ENCODE measurements at places on chromosomes 2 and 18.

DNA sequence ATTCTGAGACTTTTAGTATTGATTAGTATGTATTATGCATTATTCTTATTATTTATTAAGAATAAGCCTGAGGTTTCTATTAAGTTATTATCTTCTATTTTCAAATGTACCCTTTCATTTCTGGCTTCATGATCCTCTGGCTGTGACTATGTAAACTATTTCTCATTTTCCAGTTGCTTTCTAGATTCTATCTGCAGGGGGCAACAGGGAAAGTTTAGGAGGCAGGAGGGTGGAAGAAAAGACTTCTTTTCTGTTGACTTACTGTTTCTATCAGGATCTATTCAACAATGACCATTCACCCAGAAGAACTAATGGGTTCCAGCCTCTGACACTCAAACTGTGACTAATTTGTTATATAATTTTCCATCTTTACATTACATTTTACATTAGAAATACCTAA, 653.4 kb upstream of the FSHR start:
- H3K27me3 ChIP-seq, result no peaks in the 10 kb centered on the region
- no peaks in the 10 kb centered on the region for H3K36me3 ChIP-seq
- H3K4me1 ChIP-seq, result no peaks in the 10 kb centered on the region
- no peak overlapping the region for H3K27ac ChIP-seq
- no peak overlapping the region for H3K4me3 ChIP-seq

- no peaks in the 10 kb centered on the region for H3K27me3 ChIP-seq
- no peaks in the 10 kb centered on the region for H3K36me3 ChIP-seq
- no peaks in the 10 kb centered on the region for H3K4me1 ChIP-seq
- H3K27ac ChIP-seq, result no peak overlapping the region
- DNase-seq, result no peak
Observed at GRCh38 chr2:5538772-5539171, 153.4 kb upstream of the SOX11 start.

- peak; percentile 51 for DNase-seq
- no peak overlapping the region for H3K4me3 ChIP-seq
- no peaks in the 10 kb centered on the region for H3K36me3 ChIP-seq
Observed at GRCh38 chr18:74331404-74331803, 15.8 kb downstream of the C18orf63 start.

GRCh38 chr2:43776324-43776723, 2.5 kb downstream of the DYNC2LI1 start:
- no peak for DNase-seq
- no peaks in the 10 kb centered on the region for H3K27me3 ChIP-seq
- peaks cover 2% of the 10 kb centered on the region for H3K4me1 ChIP-seq

- no peak overlapping the region for H3K4me3 ChIP-seq
- no peak overlapping the region for H3K27ac ChIP-seq
- no peaks in the 10 kb centered on the region for H3K27me3 ChIP-seq
- H3K36me3 ChIP-seq, result peaks cover 11% of the 10 kb centered on the region
Observed at GRCh38 chr18:9191658-9192256, 55.2 kb downstream of the ANKRD12 start.

- H3K4me1 ChIP-seq, result no peaks in the 10 kb centered on the region
- peak overlapping the region; percentile 34 for H3K27ac ChIP-seq
- H3K36me3 ChIP-seq, result peaks cover 2% of the 10 kb centered on the region
- H3K27me3 ChIP-seq, result no peaks in the 10 kb centered on the region
- peak overlapping the region; percentile 81 for H3K4me3 ChIP-seq
- peak; percentile 39 for DNase-seq
Observed at GRCh38 chr2:102736410-102737409, 25.1 kb upstream of the TMEM182 start.

GRCh38 chr2:72026819-72027425, 120.7 kb downstream of the CYP26B1 start:
- no peak for DNase-seq
- no peaks in the 10 kb centered on the region for H3K4me1 ChIP-seq
- H3K27ac ChIP-seq, result no peak overlapping the region
- H3K4me3 ChIP-seq, result no peak overlapping the region

DNA sequence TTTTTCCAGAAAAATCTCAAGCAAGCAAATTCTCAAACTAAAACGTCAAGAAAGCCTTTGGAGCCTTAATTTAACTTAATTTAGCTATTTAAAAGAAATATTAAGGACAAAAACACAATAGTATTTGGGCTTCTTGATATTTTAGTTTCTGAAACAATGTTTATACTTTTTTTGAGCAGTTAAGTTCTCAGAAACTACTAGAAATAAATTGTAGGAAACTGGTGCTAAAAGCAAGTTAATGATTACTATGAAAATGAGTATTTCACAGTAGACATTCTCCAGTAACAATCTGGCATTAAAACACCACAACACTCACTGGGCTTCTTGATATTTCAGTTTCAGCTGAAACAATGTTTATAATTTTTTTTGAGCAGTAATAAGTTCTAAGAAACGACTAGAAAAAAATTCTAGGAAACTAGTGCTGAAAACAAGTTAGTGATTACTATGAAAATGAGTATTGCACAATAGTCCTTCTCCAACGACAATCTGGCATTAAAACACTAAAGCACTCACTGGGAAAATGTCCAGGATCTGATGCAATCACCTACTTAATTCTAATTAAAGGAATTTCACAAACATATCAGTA, 45.1 kb downstream of the TRAK2 start:
- H3K4me3 ChIP-seq, result no peak overlapping the region

DNA sequence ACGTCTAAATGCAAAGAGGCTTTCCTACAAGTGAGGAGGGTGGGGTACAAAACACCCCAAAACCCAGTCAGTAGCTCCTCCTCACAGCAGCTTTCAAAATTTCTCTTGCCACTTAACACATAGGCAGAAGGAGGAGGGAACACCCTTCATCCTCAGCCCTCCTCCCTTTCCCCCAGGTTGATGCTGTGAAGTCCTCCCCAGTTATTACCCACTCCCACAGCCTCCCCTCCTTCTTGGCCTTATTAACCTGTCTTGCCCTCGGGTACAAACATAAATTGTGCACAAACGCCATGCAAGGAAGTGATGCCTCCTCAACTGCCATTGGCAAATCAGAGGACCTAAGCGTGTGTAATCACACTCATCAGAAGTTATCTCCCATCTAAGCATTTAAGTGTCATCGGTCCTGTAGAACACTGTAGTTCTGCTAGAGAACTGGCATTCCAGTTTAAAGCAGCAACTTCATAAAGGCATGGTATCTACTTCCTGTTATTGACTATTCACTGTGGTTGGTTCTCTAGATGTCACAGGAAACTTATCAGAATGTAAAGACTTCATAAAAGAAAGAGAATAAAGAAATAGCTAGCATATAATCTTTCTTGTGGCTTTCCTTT, at the start of gene DSC1:
DSC1 (minus strand) TSS at position 32 of the 611 bp plus-strand sequence. CDS start 262 bp downstream, outside the sequence.
- no peaks in the 10 kb centered on the region for H3K4me1 ChIP-seq
- no peak within 1 kb of the TSS for H3K27ac ChIP-seq
- H3K36me3 ChIP-seq, result no peaks in the 10 kb centered on the region
- no peak within 1 kb of the TSS for H3K4me3 ChIP-seq
- H3K27me3 ChIP-seq, result no peaks in the 10 kb centered on the region
- DNase-seq, result no peak

DNA sequence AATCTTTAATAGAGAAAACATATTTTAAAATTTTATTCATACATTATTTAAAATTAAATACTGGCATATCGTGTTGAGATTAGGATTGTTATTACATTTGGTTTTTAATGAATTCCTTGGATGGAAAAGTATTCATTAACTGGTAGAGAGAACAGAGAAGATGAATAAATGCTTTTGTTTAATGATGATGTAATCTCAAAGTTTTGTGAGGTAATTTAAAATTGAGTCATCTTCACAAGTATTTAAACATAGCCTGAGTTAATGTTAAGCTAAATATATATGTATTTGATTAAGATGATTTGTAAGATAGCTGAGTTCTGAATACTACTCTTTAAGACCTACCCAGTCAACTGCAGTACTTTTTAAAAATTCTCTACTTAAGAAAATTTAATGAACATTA, 713.4 kb upstream of the VRK2 start:
- no peaks in the 10 kb centered on the region for H3K4me1 ChIP-seq
- no peak overlapping the region for H3K27ac ChIP-seq
- no peaks in the 10 kb centered on the region for H3K27me3 ChIP-seq
- H3K36me3 ChIP-seq, result no peaks in the 10 kb centered on the region
- no peak overlapping the region for H3K4me3 ChIP-seq

DNA sequence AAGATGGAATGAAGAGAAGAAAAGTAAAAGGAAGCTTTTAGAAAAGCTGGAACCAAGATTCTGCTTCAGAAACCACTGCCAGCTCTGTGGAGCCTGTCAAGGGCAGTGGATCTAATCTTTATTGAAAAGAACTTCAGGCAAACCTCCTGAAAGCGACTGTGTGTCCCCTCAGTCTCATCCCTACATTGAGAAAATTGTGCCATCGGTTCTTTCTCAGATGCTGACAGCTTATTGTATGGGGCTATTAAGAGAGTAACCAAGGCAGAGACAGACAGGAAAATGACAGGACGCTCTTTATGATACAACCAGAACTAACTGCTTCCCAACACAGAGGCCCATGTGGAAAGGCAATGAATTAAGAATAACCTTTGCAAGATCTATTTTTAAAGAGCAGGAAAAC, 763.2 kb upstream of the CHAC2 start:
- H3K27ac ChIP-seq, result no peak overlapping the region
- no peak overlapping the region for H3K4me3 ChIP-seq

GRCh38 chr2:9867881-9868280, 24.6 kb downstream of the TAF1B start:
- H3K4me3 ChIP-seq, result no peak overlapping the region
- H3K27me3 ChIP-seq, result no peaks in the 10 kb centered on the region
- H3K36me3 ChIP-seq, result peaks cover 3% of the 10 kb centered on the region
- H3K27ac ChIP-seq, result no peak overlapping the region

GRCh38 chr2:105394951-105395611, 3.8 kb downstream of the FHL2 start:
- peaks cover 43% of the 10 kb centered on the region for H3K4me1 ChIP-seq
- H3K27me3 ChIP-seq, result no peaks in the 10 kb centered on the region
- H3K27ac ChIP-seq, result peak overlapping the region; percentile 100
- H3K4me3 ChIP-seq, result peak overlapping the region; percentile 99
- peaks cover 56% of the 10 kb centered on the region for H3K36me3 ChIP-seq

DNA sequence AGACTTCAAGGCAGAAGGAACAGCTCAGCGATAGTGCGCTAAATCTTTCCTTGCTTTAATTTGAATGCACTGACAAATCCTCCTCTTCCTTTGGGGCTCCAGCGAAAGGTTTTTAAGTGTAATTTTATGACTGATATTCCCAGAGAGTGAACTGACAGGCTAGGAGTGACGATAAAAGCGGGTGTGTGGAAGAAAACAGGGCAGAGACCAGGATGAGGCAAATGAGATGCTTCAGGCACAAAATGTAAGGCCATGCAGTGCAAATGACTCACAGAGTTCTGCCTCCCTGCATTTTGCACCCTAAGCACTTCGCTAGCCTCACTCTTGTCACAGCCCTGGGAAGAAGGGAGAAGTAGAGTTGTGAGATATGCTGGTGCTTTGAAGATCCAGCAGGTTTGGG, 14.7 kb downstream of the KLHL23 start:
- H3K27me3 ChIP-seq, result no peaks in the 10 kb centered on the region
- H3K4me1 ChIP-seq, result no peaks in the 10 kb centered on the region
- no peak overlapping the region for H3K27ac ChIP-seq
- H3K36me3 ChIP-seq, result no peaks in the 10 kb centered on the region
- no peak overlapping the region for H3K4me3 ChIP-seq
- no peak for DNase-seq

DNA sequence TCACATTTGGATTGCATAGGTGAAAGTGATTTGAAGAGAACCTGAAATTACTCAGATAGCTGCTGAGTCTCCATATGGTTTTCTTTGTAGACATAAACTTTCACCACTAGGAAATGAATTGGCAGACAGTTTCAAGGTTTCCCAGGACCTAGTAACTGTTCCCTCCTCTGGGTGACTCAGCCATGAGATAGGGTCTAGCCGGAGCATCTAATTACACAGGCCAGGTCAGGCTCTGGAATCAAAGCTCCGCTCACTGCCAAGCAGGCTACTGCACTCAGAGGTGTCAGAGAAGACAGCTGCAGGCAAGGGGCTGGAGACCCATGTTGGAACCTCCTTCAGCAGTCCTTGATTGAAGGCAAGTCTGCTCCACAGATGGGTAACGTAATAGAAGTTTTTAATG, 429.2 kb downstream of the TNS1 start:
- H3K4me3 ChIP-seq, result no peak overlapping the region
- H3K36me3 ChIP-seq, result no peaks in the 10 kb centered on the region

GRCh38 chr2:116440104-116440653, 1374.3 kb upstream of the DDX18 start:
- H3K36me3 ChIP-seq, result no peaks in the 10 kb centered on the region
- no peak overlapping the region for H3K4me3 ChIP-seq
- no peaks in the 10 kb centered on the region for H3K4me1 ChIP-seq
- H3K27ac ChIP-seq, result no peak overlapping the region
- DNase-seq, result no peak
- H3K27me3 ChIP-seq, result no peaks in the 10 kb centered on the region

- peaks cover 34% of the 10 kb centered on the region for H3K27me3 ChIP-seq
- no peak overlapping the region for H3K4me3 ChIP-seq
- H3K36me3 ChIP-seq, result no peaks in the 10 kb centered on the region
Observed at GRCh38 chr2:230830428-230830827, 34.3 kb upstream of the ITM2C start.

GRCh38 chr18:8381821-8382459, 227.3 kb upstream of the RAB12 start:
- peaks cover 33% of the 10 kb centered on the region for H3K36me3 ChIP-seq
- H3K27ac ChIP-seq, result no peak overlapping the region
- peak; percentile 52 for DNase-seq
- no peak overlapping the region for H3K4me3 ChIP-seq
- H3K4me1 ChIP-seq, result peaks cover 8% of the 10 kb centered on the region
- no peaks in the 10 kb centered on the region for H3K27me3 ChIP-seq

DNA sequence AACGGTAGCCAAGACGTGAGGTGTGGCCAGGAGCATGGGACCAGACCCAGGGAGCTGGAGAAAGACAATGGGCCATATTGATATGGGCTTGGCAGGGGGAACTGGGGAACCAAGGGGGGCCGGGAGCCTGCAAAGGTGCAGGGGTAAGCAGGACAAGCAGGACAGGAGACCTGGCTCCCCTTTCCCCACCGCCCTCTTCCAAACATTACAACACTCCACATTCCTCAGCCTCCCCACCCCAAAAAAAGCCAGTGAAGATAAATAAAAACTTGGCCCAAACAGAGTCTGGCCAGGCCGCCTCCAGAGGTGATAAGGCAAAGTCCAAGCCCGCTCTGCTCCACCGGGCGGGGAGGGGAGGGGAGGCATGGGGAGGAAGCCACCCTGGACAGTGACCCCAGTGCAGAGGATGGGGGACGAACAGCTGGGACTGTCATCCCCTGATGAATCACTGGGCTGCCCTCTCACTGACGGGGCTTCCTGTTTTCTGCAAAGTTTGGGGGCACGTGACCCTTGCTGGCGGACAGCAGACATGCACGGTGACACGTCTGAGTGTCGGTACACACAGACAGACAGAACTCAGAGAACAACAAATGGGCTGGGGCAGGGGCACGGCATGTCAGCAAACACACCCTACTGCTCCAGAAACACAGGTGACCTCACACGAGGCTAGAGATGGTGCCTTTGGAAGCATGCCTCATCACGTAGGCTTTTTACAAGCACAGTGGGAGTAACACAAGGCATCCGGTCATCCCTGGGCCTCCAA, 100.2 kb downstream of the TNS1 start:
- peak overlapping the region; percentile 79 for H3K27ac ChIP-seq
- H3K36me3 ChIP-seq, result peaks cover 12% of the 10 kb centered on the region
- peak; percentile 88 for DNase-seq
- H3K4me3 ChIP-seq, result no peak overlapping the region
- no peaks in the 10 kb centered on the region for H3K27me3 ChIP-seq
- peaks cover 49% of the 10 kb centered on the region for H3K4me1 ChIP-seq

All from IMR-90 (cell line).